ENCODE measurements at places on chromosomes 4 and X.

DNA sequence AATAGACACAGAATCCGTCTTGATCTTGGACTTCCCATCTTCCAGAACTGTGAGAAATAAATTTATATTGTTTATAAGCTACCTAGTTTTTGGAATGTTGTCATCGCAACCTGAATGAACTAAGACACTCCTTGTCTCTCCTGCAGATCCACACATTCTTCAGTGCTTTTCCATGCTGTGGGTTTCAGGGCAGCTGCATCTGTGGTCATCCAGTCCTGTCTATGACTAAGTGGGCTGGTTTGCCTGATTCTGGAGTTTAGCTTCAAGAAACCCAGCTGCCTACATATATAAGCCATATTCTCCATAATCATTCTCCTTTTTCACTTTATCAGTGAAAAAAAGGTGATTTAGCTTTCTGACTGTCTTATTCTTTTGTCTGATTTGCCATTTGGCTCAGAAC, 170.3 kb upstream of the KIT start:
- DNase-seq: no peak

DNA sequence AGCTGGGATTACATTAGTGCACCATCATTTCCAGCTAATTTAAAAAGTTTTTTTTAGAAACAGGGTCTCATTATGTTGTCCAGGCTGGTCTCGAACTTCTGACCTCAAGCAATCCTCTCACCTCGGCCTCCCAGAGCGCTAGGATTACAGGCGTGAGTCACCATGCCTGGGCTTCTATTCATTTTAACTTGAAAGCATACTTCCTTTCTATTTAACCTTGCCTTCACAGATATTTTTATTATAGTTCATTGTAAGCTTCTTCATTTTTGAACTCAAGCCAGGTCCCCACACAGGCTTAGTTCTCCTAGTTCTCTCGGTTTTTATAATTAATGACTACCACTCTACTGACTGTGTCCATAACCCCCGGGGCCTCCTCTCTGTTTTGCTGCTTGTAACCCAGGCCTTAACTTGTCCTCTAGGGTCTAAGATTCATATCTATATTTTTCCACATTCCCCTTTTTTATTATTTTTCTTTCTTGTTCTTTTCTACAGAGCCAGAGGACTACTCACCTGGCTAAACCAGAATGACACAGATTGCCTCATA, 50.7 kb downstream of the SNX12 start:
- peak; percentile 28 for DNase-seq

DNA sequence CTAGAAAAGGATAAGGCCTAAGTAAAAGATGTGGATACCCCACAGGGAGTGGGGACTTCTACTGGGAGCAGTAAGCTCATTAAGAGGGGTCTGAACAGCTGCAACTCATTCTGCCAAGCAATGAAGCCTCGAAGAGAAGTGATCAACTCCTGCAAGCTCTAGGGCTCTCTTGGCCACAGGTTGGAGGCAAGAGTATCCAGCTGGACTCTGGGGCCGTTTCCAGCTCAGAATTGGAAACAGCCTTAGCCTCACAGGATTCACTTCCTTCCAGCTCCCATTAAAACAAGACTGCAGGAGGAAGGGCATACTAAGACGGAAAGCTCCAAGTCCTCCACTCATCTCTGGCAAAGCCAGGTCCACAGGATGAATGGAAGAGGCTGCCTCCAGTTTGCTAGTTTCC, 126.3 kb downstream of the ATG4A start:
- DNase-seq: no peak

DNA sequence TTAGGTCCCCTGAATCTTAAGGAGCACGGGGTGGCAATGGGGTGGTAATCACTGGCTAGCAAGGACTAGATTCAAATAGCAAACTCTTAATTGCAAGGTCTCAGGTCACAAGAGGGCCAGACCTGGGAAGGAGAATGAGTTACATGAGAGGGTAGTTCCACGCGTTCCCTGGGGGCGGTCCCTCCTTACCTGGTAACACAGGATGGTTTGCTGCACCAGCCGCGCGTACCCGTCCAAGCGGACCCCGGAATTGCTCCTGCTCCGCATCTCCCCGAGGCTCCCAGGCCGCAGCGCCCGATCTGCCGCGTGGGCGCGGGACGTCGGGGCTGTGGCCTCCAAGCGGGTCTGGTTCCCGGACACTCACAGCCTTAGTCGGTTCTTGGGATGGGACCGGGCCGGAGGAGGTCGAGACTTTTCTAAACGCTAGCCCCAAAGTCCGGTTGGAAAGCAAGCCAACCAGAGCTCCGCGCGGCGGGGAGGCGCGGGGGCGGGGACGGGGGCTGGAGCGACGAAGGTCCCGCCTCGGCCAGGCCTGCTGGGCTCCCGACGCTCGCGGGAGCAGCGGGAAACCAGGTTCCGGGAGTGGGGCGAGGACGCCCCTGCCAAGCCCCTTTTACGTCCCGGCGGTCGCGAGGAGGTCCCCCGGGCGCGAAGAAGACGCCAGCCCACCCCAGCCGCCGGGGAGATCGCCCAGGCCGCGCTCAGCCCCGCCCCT, at the start of gene PHKA2:
Gene PHKA2, minus strand, starts transcription at position 449 of the 715 bp plus-strand sequence. Its CDS starts 182 bp downstream, at position 267.
- DNase-seq: no peak

DNA sequence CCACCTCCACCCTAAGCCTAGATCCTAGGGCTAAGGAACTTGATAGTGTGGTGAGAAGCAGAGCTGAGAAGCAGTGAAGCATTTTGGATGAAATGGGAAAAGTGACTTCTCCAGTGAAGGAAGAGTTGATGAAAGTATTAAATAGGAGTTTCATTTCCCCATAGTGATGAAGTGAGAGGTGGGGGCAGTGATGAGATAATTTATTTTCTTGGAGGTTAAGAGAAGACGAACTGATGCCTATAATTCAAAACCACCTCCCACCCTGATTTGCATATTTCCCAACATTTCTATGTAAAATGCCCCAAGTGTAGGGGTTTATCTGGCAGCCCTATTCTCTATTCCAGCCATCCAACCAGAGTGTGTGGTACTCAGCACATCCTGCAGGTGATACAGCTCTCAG, 6.3 kb downstream of the LONRF3 start:
- DNase-seq: no peak

DNA sequence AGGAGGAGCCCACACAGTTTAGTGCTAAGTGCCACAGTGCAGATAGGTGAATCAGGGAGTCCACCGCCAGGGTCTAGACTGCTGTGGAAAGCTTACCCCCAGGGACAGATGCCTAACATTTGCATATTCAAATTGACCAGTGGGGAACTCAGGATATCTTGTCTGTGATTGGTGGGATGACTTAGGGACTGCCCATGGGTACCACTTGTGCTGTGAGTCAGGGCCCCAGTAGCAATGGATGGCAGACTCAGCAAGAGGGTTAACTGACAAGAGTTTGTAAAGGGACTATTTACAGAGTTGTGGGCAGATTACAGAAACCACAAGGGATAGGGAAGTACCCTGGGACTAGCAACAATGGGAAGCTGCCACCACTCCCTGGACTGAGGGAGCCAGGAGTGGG, 282.1 kb downstream of the BCOR start:
- DNase-seq: no peak

DNA sequence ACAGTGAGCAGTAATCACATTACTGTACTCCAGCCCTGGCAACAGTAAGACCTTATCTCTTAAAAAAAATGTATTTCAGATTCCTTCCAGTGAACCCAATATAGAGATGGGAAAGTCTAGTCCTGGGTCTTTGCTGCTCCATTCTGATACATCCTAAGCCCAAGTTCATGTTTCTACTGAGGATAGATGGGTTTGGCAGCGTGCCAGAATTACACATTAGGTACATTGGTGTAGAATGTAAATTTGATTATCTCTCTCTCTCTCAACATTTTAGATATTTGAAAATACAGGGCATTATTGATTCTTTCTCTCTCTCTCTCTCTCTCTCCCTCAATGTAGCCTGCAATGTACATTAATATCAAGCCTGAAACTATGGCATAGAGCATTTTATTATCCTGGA, 43.5 kb upstream of the ZNF330 start:
- DNase-seq: no peak

- no peak for DNase-seq
Observed at GRCh38 chr4:54107951-54108748, 8.2 kb downstream of the GSX2 start.

- DNase-seq: no peak
Observed at GRCh38 chr4:102638621-102639020, 122.1 kb downstream of the MANBA start.

GRCh38 chrX:39492497-39493162, 605.1 kb downstream of the BCOR start:
- no peak for DNase-seq

DNA sequence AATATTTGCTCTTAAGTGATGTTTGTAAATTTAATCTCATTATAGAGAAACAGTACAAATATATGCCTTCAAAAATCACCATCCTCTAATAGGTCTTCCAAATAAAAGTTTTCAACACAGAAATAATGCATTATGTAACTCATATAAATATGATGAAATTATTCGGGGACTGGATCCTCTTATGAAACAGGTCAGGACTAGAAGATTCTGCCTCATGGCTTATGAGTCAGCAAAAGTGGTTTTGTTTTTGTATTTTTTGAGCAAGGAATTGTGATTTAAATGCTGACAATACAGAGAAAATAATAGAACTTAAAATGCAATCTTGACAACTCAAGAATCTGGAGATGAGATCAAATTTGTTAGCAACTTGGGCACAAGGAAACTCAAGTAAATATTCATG, 179.7 kb upstream of the NDP start:
- no peak for DNase-seq

DNA sequence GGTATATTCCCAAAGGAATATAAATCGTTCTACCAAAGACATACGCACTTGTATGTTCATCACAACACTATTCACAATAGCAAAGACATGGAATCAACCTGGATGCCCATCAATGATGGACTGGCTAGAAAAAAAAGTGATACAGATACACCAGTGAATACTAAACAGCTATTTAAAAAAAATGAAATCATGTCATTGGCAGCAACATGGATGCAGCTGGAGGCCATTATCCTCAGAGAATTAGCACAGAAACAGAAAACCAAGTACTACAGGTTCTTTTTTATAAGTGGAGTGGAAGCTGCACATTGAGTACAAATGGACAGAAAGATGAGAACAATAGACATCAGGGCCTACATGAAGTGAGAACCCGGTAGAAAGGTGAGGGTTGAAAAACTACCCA, 81.4 kb downstream of the ANTXR2 start:
- DNase-seq: no peak

DNA sequence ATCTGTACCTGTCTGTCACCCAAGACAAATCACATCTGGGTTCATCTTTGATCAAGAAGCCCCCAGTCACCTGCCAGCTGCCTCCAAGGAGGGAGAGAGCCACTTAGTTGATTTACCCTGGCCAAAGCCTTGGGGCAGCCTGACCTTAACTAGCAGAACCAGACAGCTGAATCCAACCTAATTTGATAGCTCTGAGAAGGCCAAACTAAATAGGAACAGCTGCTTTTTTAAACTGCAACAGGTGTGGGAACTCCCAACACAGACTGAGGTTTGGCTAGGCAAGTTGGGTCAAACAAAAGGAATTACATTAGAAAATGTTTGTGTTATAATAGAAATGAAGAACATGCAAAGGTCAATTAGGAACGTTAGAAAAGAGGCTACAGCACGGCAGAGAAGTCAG, 375.7 kb downstream of the NLGN4X start:
- DNase-seq: no peak

- no peak for DNase-seq
Observed at GRCh38 chrX:28998609-28999135, 411.4 kb downstream of the IL1RAPL1 start.

DNA sequence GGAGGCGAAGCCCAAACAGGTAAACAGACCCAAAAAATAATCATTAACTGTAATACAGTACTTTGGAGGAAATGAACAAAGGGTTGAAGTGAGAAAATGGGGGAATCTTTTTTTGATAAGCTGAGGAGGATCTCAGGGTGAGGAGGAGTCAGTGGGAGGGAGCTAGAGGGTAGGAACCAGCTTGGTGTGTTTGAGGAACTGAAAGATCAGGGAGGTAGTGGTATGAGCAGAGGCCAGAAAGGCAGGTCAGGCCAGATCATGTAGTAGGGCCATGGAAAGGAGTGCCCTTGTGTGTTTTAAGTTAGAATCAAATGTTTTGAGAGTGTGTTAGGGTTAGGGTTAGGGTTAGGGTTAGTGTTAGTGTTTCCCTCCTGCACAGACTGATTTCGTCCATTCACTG, 48.8 kb downstream of the PPP2R2C start:
- DNase-seq: no peak

GRCh38 chrX:46485897-46486296, 59.3 kb downstream of the ZNF674 start:
- no peak for DNase-seq

- DNase-seq: no peak
Observed at GRCh38 chrX:6890544-6891261, 256.8 kb upstream of the STS start.

GRCh38 chrX:154094833-154095232, 2.7 kb downstream of the MECP2 start:
- no peak for DNase-seq

DNA sequence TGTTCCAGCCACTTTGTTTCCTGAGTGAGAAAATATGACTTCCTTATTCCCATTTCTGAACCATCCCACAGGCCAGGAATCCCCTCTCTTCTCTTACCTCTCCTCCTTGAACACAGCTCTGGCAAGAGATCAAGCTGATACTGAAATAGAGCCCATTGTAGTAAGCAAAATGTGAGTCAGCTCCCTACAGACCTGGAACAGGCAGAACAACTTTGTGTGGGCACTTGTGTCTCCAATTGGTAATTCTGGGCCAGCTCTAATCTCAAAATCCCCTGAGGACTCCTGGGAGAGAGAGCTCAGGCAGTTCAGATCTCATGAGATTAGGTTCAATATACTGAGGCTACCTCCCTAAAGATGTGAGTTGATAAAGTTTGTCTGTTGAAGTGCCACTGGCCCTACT, 213.5 kb downstream of the GUCY2F start:
- DNase-seq: no peak

DNA sequence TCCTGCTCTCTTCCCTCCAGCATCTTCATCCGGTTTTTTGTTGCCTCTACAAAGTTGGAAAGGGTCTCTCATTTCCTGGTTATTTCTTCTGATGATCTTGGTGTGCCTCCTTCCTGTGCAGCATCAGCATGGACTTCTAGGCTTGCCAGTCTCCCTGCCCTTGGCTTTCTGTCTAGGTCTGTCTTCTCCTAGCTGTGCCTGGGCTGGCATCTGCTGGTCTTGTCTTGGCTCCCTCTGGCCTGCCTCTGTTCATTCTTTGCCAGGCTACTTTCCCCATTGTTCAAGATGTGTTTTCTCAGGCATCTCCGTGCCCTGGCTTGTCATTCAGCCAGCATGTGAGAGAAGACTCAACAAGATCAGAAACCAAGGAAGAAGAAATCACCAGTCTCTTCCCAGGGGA, 9.7 kb downstream of the ZNF275 start:
- no peak for DNase-seq

GRCh38 chrX:37380924-37381323, 31.8 kb downstream of the PRRG1 start:
- peak; percentile 91 for DNase-seq

DNA sequence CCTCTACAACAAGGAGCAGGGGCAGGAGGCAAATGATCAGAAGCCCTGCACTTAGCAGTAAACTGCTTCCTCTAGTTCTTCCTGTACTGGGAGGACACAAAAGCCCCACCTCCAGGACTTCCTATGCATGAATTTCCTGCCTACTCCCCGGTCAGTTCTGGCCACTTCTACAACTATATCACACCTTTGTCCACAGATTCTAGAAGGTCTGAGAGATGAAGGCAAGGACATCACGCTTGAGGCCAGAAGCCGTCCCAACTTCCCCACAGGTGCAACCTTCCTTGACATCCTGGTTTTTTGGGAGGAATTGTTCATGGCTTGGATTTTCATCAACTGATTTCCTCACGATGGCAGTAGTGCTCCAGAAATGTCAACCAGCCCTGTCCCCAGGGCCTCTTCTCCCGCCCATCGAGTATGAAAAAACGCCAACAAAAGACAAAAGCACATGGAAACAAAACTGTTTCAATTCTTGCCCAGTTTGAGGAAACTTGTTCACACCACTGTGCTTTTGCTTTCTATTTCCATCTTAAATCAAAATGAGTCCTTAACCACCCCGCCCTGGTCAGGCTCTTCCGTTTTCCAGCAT, 206.5 kb upstream of the STK26 start:
- DNase-seq: peak; percentile 42

Data from endothelial cell of umbilical vein (primary cell).